Glutamatergic neuron (in vitro differentiated cells): ENCODE measurements at places on chromosomes 4 and X. TPM values are rescaled to one million over a fixed set of nuclear protein-coding genes. Genes with fewer than 3 reads are reported as not detected.

UCP1 gene
- not detected for total RNA-seq

N4BP2 gene
- 9.7 TPM for total RNA-seq

RENBP gene
- 16.1 TPM for total RNA-seq

GPR82 gene
- total RNA-seq: not detected

PNMA3 gene
- 7.8 TPM for total RNA-seq

GYG2 gene
- total RNA-seq: 21.9 TPM

TRIML2 gene
- total RNA-seq: not detected

VCX3A gene
- not detected for total RNA-seq

DRD5 gene
- not detected for total RNA-seq

CYBB gene
- 0.61 TPM for total RNA-seq

DUX4 gene
- 1.2 TPM for total RNA-seq

RTL9 gene
- total RNA-seq: 1.8 TPM

PPEF2 gene
- total RNA-seq: not detected

ZNF41 gene
- total RNA-seq: 7.6 TPM

ATRX gene
- total RNA-seq: 152 TPM

BEND4 gene
- 2.1 TPM for total RNA-seq

CT45A2 gene
- not detected for total RNA-seq

SPACA5 gene
- total RNA-seq: not detected

PNPLA4 gene
- 12.9 TPM for total RNA-seq
